ENCODE measurements at places on chromosomes 6 and 20.

GRCh38 chr6:22667855-22668254, 98.5 kb downstream of the HDGFL1 start:
- DNase-seq = no peak

DNA sequence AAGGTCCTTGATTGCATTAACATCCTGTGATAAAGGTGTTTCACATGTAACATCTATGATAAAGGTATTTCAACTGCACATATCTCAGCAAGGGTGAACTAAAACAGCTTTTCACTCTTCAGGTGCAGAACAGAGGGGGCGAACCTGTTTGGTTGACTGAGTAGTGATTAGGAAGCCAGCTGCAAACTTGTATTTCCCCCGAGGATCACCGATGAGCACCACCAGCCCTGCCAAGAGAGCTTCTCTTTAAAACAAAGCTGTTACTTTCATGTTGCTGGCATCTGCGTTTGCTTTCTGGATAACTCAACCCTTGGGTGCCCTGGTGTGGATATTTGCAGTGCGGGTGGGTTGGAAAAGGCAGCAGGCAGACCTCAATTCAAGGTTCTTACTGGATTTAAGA, 39.6 kb downstream of the JAG1 start:
- no peak for DNase-seq

- DNase-seq = no peak
Observed at GRCh38 chr6:128456510-128457230, 63.7 kb downstream of the PTPRK start.

GRCh38 chr6:89602166-89602565, 36.4 kb downstream of the LYRM2 start:
- DNase-seq = no peak

DNA sequence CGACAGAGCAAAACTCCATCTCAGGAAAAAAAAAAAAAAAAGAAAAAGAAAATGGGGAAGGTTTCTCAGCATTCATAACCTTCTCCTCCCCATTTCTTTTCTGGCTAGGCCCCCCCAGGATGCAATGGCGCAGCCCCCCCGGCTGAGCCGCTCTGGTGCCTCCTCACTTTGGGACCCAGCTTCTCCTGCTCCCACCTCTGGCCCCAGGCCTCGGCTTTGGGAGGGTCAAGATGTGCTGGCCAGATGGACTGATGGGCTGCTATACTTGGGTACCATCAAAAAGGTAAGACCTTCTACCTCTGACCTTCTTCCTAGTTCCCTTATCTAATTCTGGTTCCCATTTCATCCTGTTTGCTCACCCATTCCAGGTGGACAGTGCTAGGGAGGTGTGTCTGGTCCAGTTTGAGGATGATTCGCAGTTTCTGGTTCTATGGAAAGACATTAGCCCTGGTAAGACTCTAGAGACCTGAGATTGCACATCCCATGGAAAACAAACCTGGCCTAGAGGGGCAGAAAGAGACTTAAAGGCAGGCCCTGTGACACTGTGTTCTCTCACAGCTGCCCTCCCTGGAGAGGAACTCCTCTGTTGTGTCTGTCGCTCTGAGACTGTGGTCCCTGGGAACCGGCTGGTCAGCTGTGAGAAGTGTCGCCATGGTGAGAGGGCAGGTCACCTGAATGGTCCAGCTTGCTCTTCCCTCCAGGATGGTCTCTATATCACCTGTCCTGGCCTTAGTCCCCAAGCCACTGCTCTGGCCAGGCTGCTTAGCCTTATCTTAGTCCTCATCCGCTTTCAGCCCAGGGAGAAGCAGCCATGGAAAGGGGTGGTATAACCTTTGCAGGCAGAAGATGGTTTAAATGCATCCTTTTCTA, 1.6 kb downstream of the PHF1 start:
- no peak for DNase-seq

DNA sequence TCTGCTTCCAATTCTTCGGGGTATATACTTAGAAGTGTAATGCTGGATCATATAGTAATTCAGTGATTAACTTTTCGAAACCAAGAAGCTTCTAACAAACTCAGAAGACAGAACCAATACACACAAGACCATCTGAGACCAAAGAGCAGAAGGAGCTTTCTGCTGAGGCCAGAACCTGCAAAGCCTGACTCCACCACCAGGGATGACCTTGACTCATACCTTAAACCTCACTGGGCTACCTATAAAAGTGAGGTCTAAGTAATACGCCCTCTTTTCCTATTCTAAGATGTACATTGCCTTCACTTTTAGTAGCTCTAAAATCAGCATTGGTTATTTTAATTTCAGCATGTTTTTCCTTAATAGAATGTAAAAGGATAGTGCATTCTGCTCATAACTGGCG, 84.8 kb downstream of the FOXF2 start:
- no peak for DNase-seq

DNA sequence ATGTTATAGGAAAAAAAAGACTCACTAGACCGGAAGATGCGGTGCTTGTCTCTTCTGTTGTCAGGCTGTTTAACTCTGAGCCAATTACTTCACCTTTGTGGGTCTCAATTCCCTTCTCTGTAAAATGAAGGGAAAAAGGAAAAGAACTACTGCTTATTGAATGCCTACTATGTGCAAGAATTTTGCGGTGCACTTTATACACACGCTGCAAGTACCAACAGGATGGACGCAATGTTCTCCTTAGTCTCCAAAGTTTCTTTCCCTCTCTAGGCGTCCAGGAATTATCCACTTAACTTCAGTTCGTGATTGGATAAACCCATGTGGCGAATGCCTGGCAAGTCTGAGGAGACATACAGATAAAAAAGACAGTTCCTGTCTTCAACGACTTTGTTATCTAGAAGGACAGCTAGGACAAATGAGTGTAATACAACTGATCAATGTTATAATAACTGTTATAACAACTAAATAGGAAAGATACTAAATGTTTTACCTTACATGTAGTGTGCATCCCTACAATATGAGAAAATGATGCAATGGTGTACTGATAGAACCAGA, 69.0 kb upstream of the JARID2 start:
- DNase-seq = no peak

- peak; percentile 45 for DNase-seq
Observed at GRCh38 chr20:45347297-45347935, 808 bp downstream of the SDC4 start.

DNA sequence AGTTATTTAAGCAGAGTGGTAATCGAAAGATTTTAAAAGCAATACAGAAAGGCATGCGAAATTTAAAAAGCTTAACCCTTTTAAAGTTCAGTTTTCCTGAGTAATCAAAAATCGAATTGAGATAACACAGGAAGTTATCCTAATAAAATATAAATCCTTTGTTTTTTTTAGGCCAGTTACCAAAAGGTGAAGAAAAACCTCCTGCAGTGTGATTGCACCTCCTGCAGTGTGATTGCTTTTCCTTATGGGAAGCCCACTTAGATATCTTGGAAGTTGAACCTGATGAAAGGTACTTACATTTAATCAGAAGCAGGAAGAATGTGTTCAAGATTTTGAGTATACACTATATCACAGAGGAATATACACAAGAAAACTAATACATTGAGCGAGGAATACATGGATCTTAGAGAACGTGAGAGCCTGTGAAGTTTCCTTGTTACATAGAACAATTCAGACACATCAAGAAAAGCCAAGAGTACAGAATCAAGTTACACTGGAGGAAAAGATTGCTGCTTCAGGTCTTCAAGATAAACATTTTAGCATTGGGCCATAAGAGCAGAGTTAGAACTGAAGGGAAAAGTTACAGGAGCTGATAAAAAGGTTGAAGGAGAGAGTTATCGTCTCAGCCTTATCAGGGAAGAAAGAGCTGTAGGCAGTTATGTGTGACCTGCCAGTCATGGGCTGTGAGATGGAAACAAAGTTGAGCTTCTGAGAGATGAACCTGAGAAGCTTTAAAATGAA, 7.7 kb upstream of the TMEM181 start:
- no peak for DNase-seq

DNA sequence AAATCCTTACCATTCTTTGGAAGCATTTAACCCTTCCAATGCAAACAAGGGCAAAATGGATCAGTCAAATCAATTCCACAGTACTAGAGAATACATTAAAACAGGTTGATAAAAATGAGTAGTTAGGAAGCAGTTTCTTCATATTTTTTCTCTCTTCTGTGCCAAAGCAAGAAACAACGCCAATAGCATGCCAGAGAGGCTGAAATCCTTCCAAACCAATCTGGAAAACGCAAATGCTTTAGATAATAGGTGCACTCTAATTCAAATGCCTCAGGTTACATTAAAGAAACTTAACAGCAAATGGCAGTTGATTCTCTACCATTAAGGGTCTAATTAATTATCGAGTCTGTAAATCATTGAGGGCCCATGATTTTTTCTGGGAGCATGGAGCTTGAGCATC, 755.2 kb downstream of the C6orf118 start:
- no peak for DNase-seq

GRCh38 chr6:29992807-29993206, 50.5 kb downstream of the HLA-A start:
- DNase-seq = peak; percentile 53

- no peak for DNase-seq
Observed at GRCh38 chr6:41464019-41464418, 82.2 kb upstream of the FOXP4 start.

GRCh38 chr6:104402572-104402971, 457.1 kb downstream of the HACE1 start:
- DNase-seq = no peak

DNA sequence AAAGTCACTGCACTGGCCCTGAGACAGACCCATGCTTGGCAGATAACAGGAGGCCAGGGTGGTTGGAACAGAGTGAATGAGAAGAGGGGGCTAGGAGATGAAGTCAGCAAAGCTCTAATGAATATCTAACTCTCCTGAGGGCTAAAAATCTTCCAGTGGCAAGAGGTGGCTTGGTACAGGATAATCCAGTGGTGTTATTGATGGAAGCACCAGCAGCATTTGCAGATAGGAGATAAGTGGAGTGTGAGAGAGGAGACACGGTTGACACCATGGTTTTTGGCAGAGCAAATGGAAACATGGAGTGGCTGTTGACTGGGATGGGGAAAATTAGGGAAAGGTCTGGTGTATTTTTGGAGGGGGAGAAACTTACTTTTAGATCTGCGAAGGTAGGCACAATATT, 363.0 kb downstream of the ARHGAP18 start:
- no peak for DNase-seq

- no peak for DNase-seq
Observed at GRCh38 chr6:161918109-161918531, 644.3 kb upstream of the AGPAT4 start.

DNA sequence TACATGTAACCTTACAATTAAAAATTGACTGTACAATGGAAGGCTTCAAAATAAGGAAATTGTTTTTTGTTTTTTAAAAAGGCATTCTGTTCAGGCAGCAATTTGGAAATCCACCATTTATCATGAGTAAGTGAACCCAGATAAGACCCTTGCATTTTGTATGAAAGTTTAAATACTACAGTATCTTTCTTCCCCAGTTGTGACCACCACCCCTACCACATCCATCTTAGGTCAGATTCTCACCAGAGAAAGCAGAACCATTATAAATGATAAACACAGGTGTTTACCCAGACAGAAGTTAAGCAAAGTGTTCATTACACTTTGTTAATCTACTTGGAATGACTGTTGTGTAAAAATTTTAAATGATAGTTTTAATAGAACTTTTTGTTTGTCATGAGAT, 20.2 kb downstream of the SENP6 start:
- no peak for DNase-seq

- DNase-seq = no peak
Observed at GRCh38 chr6:130105996-130106704, 87.8 kb downstream of the L3MBTL3 start.

- DNase-seq = no peak
Observed at GRCh38 chr6:104409913-104410312, 449.8 kb downstream of the HACE1 start.

- no peak for DNase-seq
Observed at GRCh38 chr6:130129762-130130246, 92.9 kb downstream of the SAMD3 start.

DNA sequence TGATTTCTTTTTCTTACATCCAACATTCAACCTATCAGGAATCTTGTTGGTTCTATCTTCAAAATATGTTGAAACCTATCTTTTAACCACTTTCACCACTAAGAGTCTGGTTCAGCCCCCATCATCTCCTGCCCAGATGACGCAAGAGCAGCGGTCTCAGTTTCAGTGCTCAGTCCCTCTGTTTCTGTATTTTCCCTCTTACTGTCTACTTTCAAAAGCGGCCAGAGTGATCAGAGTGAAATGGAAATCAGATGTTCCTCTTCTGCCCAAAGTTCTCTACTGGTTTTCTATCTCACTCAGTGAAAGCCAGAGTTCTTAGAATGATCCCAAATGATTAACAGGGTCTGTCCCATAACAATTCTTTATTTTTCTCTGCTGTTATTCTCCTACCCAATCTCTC, 147.9 kb upstream of the PDE7B start:
- no peak for DNase-seq

- DNase-seq = no peak
Observed at GRCh38 chr20:51596668-51597388, 54.3 kb upstream of the NFATC2 start.

- DNase-seq = no peak
Observed at GRCh38 chr20:8231038-8231437, 99.0 kb downstream of the PLCB1 start.

- peak; percentile 31 for DNase-seq
Observed at GRCh38 chr20:9280666-9281065, 211.8 kb downstream of the PLCB4 start.

GRCh38 chr6:89352278-89353117, at the start of gene UBE2J1:
Gene UBE2J1 (minus strand): TSS chr6:89352722. CDS start chr6:89352569, 153 bp downstream.
- peak; percentile 97 for DNase-seq

DNA sequence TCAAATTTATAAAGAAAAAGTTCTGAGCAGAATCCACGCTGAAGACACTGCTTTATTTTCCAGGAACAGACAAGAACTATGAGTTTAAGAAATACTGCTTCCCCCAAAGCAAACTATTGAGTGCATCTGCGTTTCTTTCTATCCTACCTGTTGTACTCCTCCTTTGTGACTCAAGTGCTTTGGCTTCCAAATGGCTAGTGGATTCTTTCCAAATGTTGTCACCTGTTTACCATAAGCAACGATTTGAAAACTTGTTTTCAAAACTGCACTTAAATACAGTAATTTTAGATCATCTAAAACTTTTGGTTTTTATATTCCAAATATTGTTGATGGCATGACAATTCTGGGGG, 9.5 kb downstream of the PXDC1 start:
- DNase-seq = no peak

GRCh38 chr6:77447254-77447653, 16.0 kb downstream of the HTR1B start:
- no peak for DNase-seq

- DNase-seq = no peak
Observed at GRCh38 chr20:4815628-4816027, 93.9 kb downstream of the PRND start.

GRCh38 chr6:28134716-28135115, 7.0 kb upstream of the ZKSCAN8 start:
- no peak for DNase-seq

DNA sequence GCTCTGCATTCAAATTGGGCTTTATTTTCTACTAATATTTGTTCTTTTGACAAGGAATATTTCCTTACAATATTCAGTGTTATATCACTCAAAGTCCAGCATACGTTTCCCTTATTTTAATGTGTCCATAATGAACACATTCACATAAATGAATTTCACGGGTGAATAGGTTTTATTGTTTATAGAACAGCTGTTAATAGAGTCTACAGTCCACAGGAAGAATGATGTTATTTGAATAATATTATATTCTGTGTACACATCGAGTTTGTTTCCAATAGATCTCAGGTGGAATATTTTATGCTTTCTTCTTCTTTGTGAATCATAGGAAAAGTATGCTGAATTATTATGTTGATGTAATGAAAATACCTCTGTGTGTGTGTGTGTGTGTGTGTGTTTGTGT, 582.4 kb downstream of the CDH26 start:
- DNase-seq = no peak

- no peak for DNase-seq
Observed at GRCh38 chr20:63787302-63787701, 43.8 kb downstream of the ZBTB46 start.

GRCh38 chr6:83180426-83180950, 12.6 kb downstream of the PGM3 start:
- DNase-seq = no peak

All from GM03348 (cell line).